ENCODE measurements at places on chromosomes 12 and 14. TPM values are rescaled to one million over a fixed set of nuclear protein-coding genes. Genes with fewer than 3 reads are reported as not detected.

DNA sequence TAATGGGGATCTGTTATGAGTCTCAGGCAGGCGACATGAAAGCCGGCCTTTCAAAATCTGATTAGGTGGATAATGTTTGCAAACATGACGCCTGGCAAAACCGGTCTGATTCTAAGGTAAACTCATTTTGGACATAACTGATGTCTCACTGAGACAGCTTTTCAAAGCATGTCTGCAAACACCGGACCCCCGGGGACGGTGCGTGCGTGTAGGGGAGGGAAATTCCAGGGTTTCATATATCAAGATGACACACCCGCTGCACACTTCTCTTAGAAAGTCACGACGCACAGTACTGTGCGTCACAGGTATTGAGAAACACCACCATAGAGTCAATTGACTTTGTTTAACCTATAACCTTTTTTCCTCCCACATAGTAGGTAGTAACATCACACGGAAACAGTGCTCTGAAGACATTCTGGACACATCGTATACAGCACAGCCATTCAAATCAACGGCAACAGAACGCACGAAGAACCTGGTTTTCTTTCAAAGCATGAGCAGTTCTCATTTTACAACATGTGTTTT, 43.9 kb upstream of the TESC start:
- peaks cover 23% of the 10 kb centered on the region for H3K36me3 ChIP-seq
- peaks cover 4% of the 10 kb centered on the region for H3K4me1 ChIP-seq
- no peak overlapping the region for H3K4me3 ChIP-seq

- DNase-seq = no peak
- no peaks in the 10 kb centered on the region for H3K36me3 ChIP-seq
Observed at GRCh38 chr12:122951406-122951805, 14.9 kb downstream of the ABCB9 start.

DNA sequence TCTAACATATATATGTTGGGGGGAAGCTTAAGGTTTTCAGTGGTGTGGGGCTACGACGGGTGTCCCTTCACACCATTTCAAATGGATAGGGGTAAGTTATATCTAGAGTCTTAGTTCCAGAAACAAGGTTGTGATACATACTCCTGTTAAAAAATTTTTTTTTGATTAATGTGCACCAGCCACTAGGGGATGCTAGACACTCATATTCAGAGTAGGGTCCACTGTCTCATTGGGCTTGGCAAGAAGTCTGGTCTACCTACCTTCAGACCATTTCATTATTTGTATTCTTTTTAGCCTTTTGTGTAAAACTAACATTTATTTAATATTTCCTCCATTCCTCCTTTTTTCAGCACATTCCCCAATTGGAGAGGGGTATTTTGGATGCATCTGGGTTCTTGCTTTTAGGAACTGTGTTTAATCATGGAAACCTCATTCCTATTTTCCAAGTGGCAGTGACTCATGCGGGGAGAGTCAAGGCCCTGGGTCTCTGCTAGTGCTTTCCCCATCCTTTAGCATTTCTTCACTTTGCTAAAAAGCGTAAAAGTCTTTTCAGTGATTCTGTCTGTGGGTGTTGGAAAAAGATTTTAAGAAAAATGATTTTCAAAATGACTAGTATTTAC, 33.4 kb downstream of the ANO4 start:
- H3K4me1 ChIP-seq = no peaks in the 10 kb centered on the region
- H3K27ac ChIP-seq = no peak overlapping the region
- no peak overlapping the region for H3K4me3 ChIP-seq
- no peaks in the 10 kb centered on the region for H3K36me3 ChIP-seq
- DNase-seq = no peak

Gene CLEC4C
- not detected for total RNA-seq
